ENCODE measurements at places on chromosomes 6 and 20.

- no peak for DNase-seq
Observed at GRCh38 chr6:33163540-33163939, 28.7 kb downstream of the COL11A2 start.

GRCh38 chr6:106070636-106071035 is 15.5 kb upstream of the PRDM1 start:
- DNase-seq, result no peak

DNA sequence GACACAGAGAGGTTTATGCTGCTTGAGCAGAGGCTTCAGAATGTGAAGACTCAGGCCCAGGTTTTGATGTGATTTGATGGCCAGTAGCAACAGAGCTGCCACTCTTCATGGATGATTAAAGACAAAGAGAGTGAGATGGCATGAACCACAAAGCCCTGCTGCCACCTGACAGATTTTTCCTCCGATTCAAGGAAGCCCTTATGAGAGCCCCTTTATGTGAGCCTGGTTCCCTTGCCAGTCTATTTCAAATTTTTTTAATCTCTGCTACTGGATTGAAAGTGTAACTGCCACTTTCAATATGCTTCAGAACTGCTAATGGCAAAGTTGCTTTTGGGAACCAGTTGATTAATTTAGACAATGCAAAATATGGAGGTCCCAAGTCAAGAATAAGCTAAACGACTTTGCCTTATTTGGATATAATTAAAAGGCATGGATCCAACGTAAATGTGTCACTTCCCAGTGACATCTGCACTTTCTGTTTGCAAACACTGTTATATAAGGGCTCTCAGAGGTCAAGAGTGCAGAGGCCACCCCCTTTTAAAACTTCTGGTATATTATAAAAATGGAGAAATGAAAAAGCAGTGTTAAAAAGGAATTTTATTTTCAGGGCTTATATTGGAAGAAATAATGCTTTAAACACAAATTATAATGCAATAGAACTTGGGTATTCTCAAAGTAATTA is 238.9 kb upstream of the FLRT3 start:
- DNase-seq, result no peak

DNA sequence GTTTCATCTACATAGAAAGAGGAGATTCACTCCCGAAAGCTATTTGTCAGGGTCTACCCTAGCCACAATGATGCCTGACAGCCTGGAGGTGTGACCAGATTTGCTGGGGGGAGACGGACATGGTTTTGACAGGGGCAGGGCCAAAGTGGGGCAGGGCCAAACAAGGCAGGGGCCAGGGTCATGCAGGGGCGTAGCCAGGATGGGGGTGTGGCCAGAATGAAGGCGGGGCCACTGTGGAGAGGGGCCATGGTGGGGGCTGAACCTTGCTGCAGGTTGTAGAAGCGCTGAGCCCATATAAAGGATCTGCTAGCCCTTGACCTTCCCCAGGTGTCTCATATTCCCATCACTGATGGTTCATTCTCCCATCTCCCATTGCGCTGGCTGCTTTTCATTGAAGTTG is 184.1 kb upstream of the SULF2 start:
- no peak for DNase-seq

- peak; percentile 34 for DNase-seq
Observed at GRCh38 chr20:41030531-41031242, 2.1 kb downstream of the TOP1 start.

GRCh38 chr6:45822246-45822812 is 193.3 kb downstream of the CLIC5 start:
- peak; percentile 27 for DNase-seq

DNA sequence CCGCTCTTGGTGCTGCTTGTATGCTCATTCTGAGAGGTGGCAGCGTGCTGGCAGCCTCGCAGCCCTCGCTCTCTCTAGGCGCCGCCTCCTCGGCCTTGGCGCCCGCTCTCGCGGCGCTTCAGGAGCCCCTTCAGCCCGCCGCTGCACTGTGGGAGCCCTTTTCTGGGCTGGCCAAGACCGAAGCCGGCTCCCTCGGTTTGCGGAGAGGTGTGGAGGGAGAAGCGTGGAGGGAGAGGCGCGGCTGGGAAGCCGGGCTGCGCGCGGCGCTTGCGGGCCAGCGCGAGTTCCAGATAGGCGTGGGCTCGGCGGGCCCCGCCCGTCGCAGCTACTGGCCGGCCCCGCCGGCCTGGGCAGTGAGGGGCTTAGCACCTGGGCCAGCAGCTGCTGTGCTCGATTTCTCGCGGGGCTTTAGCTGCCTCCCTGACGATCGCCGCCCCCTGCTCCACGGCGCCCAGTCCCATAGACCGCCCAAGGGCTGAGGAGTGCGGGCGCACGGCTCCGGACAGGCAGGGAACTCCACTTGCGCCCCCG is 19.5 kb upstream of the FAM8A1 start:
- DNase-seq, result peak; percentile 49

DNA sequence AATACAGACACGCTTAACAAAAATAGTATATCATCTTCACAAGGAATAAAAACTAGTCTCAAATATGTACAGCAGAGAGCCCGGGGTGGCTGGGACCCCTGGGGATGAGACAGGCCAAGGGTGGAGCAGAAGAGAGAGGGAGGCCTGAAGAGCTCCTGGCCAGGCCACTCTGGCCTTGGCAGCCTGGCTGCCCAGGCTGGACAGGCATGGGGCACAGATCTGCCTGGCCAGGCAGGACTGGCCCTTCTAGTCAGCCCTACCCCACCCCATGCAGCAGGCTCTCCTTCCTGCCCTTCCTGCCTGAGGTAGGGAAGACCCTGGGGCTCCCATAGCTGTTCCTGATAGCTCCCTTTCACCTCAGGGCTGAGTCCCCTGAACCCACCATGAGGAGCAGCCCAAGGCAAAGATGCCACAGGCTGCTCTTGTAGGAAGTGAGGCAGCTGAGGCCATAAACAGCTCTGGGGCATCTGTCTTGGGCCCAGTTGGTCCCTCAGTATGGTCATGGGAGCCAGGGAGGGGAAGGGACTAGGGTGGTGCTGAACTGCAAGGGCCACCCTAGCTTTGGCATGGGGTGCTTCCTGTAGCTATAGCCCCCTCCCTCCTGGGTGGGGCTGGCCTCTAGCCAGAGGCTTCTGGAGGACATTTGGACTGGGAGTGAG is 27.1 kb downstream of the COX4I2 start:
- no peak for DNase-seq

GRCh38 chr6:167987396-167988153 is 9.9 kb upstream of the KIF25 start:
- peak; percentile 92 for DNase-seq

GRCh38 chr20:25279403-25279802 is 31.5 kb downstream of the PYGB start:
- DNase-seq, result no peak

DNA sequence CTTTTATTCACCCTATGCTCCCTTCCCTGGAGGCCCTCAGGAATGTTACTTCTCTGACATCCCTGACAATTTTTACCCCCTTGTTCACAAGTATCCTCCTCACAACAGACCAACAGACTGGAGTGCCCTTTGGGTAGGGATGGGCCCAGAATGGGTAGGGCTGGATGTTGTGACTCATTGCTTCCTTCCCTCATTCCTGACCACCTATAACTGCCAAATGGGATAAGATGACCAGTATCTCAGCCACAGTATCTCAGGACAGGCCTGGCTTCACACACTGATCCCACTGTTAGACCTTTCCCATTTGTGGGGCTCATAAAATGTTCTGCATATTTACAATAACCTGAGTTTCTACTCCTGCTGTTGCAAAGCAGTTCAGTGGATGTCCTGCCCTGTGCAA is 223.0 kb upstream of the LRFN2 start:
- DNase-seq, result no peak

All from muscle of leg (tissue), 16 donors.